ENCODE measurements at places on chromosomes 7 and 10.

DNA sequence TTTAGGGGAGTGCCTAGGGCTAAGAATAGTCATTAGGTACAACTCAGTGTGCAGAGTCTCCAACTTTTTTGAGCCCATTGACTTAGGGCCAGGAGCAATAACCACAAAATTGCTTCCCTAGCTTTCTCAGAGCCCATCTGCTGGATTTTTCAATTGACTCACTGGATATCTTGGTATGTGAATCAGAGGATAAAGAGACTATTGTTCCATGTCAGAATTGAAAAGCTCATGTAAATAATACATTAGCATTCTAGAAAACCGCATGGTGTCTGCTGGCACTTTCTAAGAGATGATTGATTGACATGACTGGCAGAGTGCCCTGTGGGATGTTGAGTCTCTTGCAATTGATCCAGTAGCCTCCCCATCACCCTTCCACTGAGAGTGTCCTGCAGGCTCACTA is 246.2 kb downstream of the CCDC7 start:
- DNase-seq: no peak

- DNase-seq: no peak
Observed at GRCh38 chr10:118698421-118698820, 56.3 kb downstream of the CACUL1 start.

DNA sequence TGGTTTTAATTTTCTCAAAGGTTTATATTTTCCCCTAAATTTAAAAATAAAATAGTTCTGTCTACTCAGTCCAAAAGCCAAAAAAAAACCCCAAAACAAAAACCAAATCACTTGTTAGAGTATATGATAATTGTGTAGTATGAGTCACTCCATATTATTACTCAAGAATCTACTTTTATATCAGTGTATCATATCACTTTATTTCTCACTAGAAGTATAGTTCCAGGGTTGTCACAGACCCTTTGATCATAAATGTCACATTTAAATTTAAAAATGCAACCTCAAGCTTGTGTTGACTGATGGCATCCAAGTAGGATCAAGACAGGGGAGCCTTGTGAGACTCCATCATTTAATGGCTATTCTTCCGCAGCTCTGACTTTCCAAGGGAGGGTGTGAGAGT is 61.0 kb downstream of the PAPSS2 start:
- no peak for DNase-seq

DNA sequence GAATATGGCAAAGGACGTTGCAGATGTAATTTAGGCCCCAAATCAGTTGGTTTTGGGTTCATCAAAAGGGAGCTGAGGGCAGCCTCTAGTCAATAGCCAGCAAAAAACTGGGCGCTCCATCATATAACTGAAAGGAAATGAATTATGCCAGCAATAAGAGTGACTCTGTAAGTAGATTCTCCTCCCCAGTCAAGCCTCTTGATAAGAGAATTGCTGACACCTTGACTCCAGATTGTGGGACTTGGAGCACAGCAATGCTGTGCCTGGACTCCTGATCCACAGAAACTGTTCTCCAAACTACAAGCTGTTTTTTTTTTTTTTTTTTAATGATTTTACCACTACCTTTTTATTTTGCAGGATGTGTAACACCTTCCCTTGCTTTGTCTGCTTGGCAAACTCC is 25.5 kb downstream of the ZFAND4 start:
- DNase-seq: no peak

DNA sequence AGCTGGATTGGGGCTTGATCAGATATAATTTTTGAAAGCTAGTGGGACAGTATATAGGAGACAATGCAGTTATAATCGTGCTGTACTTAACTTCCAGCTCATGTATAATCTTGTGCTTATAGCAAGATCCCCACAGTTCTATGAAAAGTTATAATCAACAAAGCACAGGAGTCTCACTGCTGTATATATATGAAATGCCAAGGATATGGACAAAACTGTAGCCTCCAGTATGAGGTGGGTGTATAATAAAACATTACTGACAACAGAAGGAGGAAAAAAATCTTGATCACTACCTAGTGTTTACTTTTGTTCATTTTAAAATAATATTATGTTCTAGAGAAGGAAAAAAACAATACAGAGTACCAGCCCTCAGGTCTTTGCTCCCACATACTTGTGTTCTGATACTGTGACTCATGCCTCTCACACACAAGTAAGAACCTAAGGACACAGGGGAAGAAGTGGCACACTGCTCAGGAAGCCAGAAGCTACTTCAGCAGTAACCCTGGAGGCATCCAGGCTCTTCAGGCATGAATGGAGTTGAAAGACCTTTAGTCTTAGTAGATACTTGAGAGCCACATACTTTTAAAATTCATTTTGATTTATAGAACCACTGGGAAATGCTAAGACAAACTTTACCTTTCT is 265.7 kb upstream of the IMMP2L start:
- DNase-seq: no peak

DNA sequence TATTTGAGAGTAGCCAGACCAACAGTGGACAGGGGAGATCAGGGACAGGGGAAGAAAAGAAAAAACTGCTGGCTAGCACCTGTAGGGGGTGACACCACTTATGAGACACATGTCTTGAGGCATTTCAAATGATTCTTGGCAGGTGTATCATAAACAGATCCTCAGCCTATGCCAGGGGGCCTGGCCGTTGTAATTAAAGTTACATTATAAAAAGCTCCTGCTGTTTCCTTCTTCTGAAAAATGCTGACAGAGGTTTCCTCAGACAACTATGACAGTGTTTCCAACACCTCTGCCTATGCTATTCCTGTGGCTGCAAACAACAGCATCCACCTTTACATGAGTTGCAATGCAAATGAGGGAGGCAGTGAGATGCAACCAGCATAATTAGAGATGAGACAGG is 281.0 kb upstream of the PTER start:
- no peak for DNase-seq

- DNase-seq: no peak
Observed at GRCh38 chr10:100570506-100570905, 34.8 kb downstream of the HIF1AN start.

DNA sequence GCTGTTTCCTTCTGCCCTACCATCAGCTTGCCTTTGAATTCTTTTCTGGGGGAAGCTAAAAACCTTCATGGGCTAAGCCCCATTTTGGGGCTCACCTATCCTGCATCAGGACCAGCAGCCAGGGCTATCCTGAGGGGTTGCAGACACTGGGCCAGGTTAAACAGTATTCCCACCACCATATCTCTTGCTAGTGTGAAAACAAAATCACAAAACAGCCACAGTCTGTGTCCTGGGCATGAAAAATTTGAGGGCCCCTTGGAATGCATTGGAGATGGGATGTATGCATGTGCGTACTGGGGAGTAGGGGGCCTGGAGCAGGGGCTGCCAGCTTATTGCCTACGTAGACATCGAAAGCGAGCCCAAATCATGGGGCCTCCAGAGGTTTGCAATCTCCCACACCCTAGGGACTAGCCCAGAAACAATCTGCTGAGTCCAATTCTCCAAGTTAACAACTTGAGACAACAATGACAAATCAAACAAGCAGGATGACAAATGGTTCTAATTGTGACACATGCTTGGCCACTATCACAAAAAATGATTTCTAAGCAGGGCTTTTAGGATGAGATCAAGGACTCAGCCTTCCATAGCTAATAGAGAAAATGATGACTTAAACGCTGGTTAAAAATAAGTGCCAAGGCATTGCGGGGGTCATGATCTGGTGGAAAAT is 557.1 kb downstream of the KCNMA1 start:
- DNase-seq: no peak

DNA sequence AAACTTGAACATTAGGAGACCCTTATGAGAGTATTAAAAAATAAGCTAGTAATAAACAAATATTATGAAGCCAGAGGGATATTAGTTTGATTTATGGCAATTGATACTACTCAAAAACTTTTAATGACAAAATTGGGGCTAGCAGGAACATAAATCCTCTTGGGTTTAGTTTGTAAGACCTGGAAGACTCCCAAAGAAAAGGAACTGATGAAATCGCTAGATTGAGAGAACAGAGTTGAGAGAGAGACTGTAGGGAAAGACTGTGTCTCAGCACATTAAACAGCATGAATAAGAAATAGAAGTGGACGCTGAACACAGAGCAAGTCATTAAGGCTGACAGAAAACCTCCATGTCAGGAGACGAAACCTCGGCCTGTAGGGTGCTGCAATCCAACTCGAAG is 56.4 kb downstream of the ICA1 start:
- DNase-seq: no peak

- no peak for DNase-seq
Observed at GRCh38 chr7:14207711-14208110, 218.2 kb upstream of the ETV1 start.

- DNase-seq: no peak
Observed at GRCh38 chr7:158518980-158519632, 68.5 kb downstream of the PTPRN2 start.

- no peak for DNase-seq
Observed at GRCh38 chr7:31101544-31101943, 49.4 kb downstream of the ADCYAP1R1 start.

DNA sequence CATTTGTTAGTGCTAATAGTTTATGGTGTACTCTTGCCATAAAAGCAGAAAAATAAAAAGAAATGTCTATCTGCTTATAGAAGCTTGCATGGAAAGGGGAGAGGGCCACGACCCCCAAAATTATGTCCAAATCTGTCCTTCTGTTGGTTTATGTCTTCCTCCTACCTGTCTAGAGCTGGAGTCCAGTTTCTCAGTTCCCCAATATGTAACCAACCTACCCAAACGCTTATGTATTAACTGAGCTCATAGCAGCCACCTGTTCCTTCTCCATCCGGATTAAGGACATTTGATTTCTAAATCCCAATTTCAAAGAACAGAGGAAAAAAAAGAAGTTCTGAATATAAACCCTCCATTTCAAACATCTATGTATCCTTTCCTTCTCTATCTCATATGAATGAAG is 30.3 kb upstream of the TPK1 start:
- no peak for DNase-seq

DNA sequence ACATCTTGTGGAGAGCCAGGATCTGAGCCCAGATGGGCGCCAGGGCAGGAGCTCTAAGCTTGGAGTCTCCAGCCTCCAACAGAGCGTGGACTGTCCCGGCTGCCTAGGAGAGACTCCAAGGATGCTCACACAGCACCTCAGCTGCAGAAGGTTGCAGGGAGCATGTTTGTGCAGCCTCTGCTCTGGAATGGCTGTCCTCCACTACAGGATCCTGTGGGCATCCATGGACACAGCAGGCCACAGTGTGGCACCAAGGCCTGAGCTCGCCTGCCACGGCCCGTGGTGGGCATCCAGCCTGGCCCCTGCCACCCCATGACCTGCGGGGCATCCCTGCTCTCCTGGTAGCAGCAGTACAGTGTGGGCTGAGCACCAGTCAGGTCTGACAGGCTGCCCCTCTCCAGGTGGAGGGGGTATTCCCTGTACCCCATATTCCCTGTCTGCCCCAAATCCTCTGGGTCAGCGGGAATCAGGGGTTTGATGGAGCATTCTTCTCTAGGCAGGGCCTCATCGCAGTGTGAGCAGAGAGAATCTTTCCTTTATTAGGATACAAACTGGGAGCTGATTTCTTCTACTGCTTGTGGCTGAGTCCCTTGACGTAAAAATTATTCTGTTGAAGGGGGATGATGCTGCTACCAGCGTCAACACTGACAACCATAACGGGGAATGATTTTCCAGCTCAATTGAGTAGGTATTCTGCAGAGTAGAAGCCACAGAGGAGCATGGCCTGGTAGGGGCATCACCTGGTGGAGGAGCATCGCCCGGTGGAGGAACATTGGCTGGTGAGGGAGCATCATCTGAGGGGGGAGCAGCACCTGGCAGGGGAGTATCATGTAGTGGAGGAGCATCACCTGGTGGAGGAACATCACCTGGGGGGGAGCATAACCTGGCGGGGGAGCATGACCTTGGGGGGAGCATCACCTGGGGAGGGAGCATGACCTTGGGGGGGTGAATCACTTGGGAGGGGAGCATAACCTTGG is 60.6 kb downstream of the GLRX3 start:
- DNase-seq: no peak

DNA sequence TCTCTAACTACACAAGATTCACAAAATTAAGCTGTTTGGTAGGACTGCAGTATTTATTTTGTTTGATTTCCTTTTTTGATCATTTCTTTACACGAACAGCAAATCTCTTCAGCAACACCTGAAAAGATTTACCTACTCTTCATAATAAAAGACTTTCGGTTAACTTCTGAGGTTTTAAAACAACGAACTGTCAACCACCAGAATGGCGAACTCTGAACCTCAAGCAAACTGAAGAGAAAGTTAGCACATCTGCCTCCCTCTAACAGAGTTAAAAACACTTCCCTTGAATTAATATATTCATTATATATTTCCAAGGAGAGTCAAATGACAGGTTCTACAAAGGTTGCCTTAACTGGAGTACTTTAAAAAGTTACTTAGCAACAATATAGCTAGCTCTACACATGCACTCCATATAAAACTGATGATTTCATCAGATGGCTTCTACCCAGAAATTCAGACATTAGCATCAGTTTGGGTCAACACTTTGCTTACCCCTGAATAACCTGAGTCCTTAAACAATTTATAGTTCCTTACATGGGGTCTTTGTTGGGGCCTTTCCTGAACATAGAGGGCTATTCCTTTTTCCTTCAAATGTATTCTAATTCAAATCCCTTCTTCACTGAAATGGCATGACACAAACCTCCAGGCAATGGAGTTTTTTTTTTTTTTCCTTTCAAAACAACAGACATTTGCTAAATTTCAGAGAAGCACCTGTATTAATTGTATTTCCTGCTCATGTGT is 118.3 kb downstream of the SEM1 start:
- no peak for DNase-seq

GRCh38 chr7:115363916-115364315 is 442.0 kb downstream of the MDFIC start:
- no peak for DNase-seq

DNA sequence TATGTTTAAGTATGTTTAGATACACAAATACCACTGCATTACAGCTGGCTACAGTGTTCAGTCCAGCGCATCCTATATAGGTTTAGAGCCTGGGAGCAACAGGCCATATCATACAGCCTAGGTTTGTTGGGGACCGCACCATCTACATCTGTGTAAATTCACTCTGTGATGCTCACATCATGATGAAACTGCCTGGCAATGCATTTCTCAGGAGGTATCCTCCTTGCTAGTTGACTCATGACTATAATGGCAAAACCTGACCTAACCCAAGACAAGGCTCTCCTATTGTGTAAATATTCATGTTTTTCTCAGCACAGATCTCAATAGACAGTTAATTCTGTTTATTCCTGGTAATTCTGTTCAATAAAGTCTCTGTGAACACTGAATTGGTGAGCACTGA is 240.7 kb upstream of the PFKP start:
- no peak for DNase-seq

GRCh38 chr7:155456738-155457543 is 988 bp upstream of the EN2 start:
- DNase-seq: no peak

DNA sequence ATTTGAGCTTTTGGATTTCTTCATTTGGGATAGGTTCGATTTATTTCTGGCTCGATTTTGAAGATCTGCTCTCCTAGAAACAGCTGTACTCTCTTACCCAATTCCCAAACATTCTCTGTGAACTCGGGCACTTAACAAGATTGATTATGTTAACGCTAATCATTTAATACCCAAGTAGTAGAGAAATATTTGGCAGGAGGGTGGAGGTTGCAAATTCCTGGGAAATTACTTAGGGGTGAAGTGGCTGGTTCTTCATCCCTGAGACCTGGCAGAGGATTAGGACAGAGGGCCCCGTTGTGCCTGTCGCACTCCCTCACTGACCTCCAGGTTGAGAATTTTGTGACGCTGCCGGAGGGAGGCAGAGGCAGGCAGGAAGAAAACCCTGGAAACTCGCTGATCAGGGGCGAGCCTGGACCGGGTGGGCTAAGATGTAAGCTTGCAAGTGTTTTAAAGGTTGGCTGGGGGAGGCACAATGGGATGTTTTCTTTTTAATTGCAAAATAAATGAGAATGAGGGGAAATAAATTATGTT is 182.6 kb downstream of the TCF7L2 start:
- DNase-seq: no peak

- no peak for DNase-seq
Observed at GRCh38 chr10:7407368-7408290, 3.2 kb downstream of the SFMBT2 start.
